ENCODE measurements at places on chromosomes 7 and 10.
A peak's percentile ranks its signal among the peaks of the same experiment; 100 is the strongest.

DNA sequence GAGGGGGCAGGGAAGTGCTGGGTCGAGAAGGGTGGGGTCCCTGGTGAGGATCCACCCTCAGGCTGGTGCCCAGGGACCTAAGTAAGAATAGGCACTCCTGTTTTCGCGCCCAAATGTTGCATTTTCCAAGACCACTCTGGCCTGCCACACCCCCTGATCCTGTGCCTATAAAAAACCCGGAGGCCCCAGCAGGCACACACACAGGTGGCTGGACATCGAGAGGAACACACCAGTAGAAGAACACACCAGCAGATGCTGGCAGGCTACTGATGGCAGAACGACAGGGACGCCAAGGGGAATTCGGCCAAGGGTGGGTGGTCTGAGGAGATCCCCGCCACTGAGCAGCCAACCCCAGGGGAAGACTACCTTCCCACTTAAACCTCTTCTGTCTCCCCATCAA, 633.9 kb upstream of the POT1 start:
- no peak for DNase-seq

GRCh38 chr7:74289659-74290552, 699 bp downstream of the CLIP2 start:
- no peak for DNase-seq

DNA sequence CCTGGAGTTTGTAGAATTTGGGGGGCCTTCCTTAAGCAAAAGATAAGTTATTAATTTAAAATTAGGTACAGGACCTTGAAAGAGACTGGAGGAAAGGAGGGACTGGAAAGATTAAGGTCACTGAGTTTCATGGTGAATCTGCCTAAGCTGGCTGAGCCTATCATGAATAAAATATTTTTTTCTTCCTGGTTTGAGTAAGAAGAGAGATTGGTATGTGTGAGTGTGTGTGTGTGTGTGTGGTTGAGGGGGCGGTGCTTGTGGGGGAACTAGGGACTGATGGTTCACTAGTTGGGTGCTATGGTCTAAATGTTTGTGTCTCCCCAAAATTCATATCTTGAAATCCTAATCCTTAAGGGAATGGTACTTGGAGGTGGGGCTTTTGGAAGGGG, 142.5 kb upstream of the PRKCQ start:
- no peak for DNase-seq

DNA sequence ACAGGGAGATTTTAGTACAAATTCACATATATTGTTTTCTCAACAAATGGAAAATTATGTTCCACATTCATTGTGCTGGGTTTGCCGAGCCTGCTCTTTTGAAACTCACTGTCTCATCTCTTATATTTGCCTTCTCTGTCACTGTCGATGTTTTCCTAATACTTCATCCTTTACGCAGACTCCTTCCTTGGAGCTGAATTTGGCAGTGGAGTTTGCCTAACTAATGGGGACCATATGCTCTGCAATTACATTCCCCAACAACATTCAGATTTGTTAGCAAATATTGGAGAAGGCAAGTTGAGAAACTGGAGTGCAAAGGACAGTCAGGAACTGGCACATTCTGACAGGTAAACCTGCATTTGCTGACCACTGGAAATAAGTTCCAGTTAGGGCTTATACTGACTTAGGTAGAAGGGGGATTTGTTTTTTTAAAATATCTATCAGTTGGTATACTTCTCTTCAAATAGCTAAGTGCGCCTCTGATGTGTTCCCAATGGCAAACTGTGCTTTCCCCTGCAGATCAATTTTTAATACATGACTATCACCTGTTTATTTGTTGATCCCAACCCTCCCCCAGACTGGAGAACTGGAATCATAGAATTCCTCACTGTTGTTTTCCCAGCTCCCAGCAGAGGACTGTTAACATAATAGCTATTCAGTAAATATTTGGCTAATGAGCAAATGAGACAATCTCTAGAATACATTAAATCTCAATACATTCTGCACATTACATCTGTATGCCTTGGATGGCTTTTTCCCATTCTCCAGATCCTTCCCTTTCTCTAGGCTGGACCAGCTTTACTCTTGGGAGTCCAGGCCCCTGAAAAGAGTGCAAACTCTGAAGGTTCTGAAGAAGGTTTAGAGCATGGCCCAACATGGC, 769.3 kb downstream of the KCNMA1 start:
- no peak for DNase-seq

GRCh38 chr7:2796358-2797352, 47.5 kb downstream of the GNA12 start:
- DNase-seq: no peak

- DNase-seq: no peak
Observed at GRCh38 chr7:150944066-150945042, 33.8 kb downstream of the KCNH2 start.

DNA sequence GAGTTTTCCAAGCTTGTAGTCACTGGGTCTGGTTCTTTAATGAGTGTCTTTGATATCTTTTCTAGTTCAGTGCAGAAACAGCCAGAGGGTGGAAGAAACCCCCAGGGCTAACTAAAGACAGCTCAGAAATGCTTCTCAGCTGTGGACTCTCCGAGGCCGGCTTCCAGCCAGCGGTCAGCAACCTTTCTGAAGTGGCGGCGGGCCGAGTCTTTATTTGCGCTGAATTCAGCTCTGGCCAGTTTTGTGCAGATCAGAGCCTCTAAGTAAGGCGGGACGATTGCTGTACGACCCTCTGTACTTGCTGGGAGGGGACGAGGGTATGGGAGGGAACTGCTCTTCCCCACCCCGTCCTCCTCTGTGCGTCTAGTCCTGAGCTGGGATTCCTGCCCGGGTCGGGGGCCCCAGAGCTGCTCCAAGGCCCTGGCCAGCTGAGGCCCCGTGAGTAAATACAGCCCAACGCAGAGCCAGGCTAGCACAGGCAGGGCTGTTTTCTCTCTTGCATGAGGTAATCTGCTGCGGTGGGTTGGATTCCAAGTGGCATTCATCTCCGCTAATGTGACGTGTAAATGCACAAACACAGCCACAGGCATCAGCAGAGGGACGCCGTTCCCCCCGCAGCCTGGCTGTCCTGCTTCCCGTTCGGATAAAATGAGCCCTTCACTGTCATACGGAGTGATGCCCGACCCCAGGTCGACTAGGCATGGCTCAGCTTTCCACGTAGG, 159.8 kb downstream of the PIP4K2A start:
- DNase-seq: no peak

DNA sequence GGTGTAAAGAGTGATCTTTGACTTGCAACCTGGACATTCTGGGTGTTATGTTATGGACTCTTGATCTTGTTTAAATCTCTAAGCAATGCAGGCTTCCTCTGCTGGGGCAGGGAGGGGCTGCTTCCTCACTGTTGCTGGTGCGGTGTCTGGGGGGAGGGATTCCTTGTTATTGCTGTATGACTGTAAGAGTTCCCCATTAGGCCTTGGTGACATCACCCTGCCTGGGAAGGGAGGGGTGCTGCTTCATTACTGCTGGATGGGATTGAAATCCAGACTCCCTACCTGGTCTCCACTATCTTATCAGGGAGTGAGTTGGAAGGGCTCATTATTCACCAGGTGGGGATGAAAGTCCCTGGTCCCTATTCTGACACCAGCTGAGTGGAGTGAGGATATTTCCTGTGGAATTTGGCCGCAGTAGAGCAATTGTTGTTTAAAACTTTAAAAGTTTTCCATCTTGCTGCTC, 8.8 kb downstream of the OGDH start:
- DNase-seq: no peak

GRCh38 chr10:30747633-30748032, 118.1 kb upstream of the LYZL2 start:
- peak; percentile 11 for DNase-seq

- no peak for DNase-seq
Observed at GRCh38 chr10:25174461-25175230, at the start of gene GPR158. TSS of gene GPR158 (plus strand) at chr10:25175001. CDS start at chr10:25175421, 420 bp downstream.

DNA sequence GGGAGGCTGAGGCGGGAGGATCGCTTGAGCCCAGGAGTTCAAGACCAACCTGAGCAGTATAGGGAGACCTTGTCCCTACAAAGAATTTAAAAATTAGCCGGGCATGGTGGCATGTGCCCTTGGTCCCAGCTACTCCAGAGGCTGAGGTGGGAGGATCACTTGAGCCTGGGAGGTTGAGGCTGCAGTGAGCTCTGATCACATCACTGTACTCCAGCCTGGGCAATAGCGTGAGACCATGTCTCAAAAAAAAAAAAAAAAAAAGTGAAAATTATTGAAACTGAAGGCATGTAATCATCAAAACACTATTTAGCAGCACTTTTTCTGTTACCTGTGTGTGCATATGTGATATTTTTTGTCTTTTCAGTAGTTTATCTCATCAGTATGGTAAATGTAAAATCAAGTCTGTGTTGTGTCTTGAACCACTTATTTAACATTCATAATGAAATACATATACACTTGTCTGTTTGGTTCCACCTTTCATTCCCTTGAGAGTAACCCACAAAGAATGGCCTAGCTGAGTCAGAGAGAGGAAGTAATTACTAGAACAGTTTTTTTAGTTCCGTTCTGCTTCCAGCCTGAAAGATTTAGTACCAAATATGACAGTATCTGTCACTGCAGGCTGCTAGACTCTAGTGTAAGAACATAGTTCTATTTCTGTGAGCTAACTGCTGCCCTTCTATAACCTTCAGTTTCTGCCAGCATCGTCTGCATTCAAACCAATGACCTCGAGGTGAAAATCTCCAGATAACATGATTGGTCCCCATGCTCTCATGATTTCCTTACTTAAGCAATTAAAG, 68.6 kb downstream of the MMRN2 start:
- DNase-seq: no peak

- no peak for DNase-seq
Observed at GRCh38 chr7:71769326-71769725, 637.4 kb downstream of the GALNT17 start.

GRCh38 chr7:38940774-38941173, 31.8 kb upstream of the VPS41 start:
- DNase-seq: no peak

DNA sequence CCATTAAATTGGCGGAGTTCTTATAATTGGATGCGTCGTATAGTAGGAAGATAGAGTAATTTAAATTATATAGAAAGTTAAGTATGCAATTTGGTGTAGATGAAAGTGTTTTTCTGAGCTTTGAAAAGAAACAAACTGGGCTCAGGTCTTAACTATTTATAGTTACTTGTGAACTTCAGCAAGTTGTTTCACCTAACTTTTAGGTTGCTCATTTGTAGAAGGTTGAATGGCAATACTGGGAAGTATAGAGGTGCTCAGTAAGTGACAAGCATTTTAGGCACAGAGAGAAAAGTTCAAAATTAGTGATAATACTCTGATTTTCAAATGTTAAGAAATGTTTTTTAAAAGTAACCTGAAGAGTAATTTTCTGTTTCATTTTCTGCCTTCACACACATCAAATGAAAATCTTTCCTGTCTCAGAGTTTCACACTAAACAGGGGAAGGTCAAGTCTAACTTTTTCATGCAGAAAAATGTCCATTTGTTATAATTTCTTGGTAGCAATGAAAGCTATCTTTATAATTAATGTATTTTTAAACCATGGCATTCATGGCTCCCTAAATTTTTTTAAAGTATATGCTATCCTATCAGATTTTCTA, 146.5 kb downstream of the PHF14 start:
- no peak for DNase-seq

DNA sequence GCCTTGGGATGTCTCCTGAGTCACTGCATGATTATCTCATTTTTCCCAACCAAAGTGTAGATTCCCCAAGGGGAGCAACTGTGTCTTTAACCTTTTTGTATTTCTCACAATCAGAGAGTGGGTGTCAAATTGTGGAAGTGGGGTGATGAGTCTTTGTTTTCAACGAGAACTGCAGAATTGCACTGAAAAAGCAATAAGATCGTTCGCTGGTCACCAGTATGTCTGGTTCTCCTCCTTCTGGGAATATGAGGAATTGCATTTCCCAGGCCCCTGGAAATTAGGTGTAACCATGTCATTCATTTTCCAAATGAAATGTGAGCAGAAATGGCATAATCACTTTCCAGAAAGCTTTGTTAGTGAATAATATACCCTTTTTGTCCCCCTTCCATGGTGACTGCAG, 326.9 kb downstream of the GPAM start:
- no peak for DNase-seq

Data from activated CD4-positive, CD25-positive, alpha-beta regulatory T cell treated with anti-CD3 and anti-CD28 coated beads, Interleukin-2, amount 50 U/mL, for 16 hours (primary cell).